HFFc6 (cell line): ENCODE measurements at places on chromosomes 7 and 10. TPM values are rescaled to one million over a fixed set of nuclear protein-coding genes. Genes with fewer than 3 reads are reported as not detected.

The PIK3AP1 gene
- total RNA-seq = not detected in 3 replicates

The MRLN gene
- total RNA-seq = not detected in 3 replicates

The DNAAF5 gene
- 25.8 to 30.9 TPM (median 30.3 TPM) in 3 replicates for total RNA-seq

The VAX1 gene
- not detected in 3 replicates for total RNA-seq

The FLNC gene
- total RNA-seq = 486 to 504 TPM (median 496 TPM) in 3 replicates

The LAMB4 gene
- 0.24 TPM in 1 of 3 replicates, not detected in the others for total RNA-seq

The TMEM213 gene
- total RNA-seq = not detected in 3 replicates

The SPDYE8 gene
- total RNA-seq = not detected in 2 replicates

The CYP26C1 gene
- 0.05 TPM in 1 of 3 replicates, not detected in the others for total RNA-seq

The MYO3A gene
- not detected in 3 replicates for total RNA-seq

The PDE6C gene
- total RNA-seq = not detected in 3 replicates

The FAM25G gene
- not detected in 3 replicates for total RNA-seq

The GRID1 gene
- not detected in 3 replicates for total RNA-seq

The PNLIPRP2 gene
- total RNA-seq = not detected in 3 replicates

The TMEM225B gene
- 0.42 to 1.4 TPM (median 0.82 TPM) in 3 replicates for total RNA-seq

The ANKRD1 gene
- 4.9 and 16.1 TPM in 2 replicates for total RNA-seq

The ADRB1 gene
- not detected in 3 replicates for total RNA-seq

The PRPS1L1 gene
- total RNA-seq = not detected in 3 replicates

The FAM24A gene
- not detected in 3 replicates for total RNA-seq

The MPP7 gene
- total RNA-seq = 0.87 to 2.2 TPM (median 1.8 TPM) in 3 replicates

The CPN1 gene
- total RNA-seq = not detected in 3 replicates

The SMNDC1 gene
- 29.7 to 33.9 TPM (median 31.0 TPM) in 3 replicates for total RNA-seq

The ABI1 gene
- 45.2 to 54.2 TPM (median 53.4 TPM) in 3 replicates for total RNA-seq

The LRRC18 gene
- total RNA-seq = not detected in 3 replicates

The PAPOLB gene
- not detected in 3 replicates for total RNA-seq

The IL2RA gene
- not detected in 3 replicates for total RNA-seq

The SLC26A5 gene
- total RNA-seq = not detected in 3 replicates

The HUS1 gene
- 28.3 to 39.2 TPM (median 38.8 TPM) in 3 replicates for total RNA-seq

The OPN1SW gene
- not detected in 3 replicates for total RNA-seq

The WDFY4 gene
- not detected in 3 replicates for total RNA-seq

The RPEL1 gene
- not detected in 3 replicates for total RNA-seq

The CUBN gene
- total RNA-seq = 0.56 to 1.7 TPM (median 1.6 TPM) in 3 replicates

The PDLIM1 gene
- total RNA-seq = 145 to 161 TPM (median 161 TPM) in 3 replicates

The ADCY1 gene
- total RNA-seq = not detected in 3 replicates

The RAMP3 gene
- total RNA-seq = not detected in 3 replicates

The BAIAP2L1 gene
- 14.1 to 17.5 TPM (median 14.6 TPM) in 3 replicates for total RNA-seq

The TMEM196 gene
- total RNA-seq = not detected in 3 replicates

The ZC3HAV1 gene
- total RNA-seq = 35.8 to 40.0 TPM (median 36.0 TPM) in 3 replicates

The MTPN gene
- total RNA-seq = 303 to 321 TPM (median 305 TPM) in 3 replicates

The CAMK2B gene
- not detected in 2 replicates for total RNA-seq

The CASP2 gene
- total RNA-seq = 17.7 to 24.7 TPM (median 24.3 TPM) in 3 replicates

The ATP6V0A4 gene
- 0.64 to 0.94 TPM (median 0.93 TPM) in 3 replicates for total RNA-seq

The CALML5 gene
- total RNA-seq = not detected in 3 replicates

The SFXN4 gene
- 12.4 to 18.5 TPM (median 15.3 TPM) in 3 replicates for total RNA-seq

The SERPINE1 gene
- 906 and 1,470 TPM in 2 replicates for total RNA-seq

The SP8 gene
- total RNA-seq = not detected in 3 replicates

The MBL2 gene
- not detected in 2 replicates for total RNA-seq

The PNLIP gene
- total RNA-seq = not detected in 3 replicates

The GIMAP8 gene
- total RNA-seq = not detected in 3 replicates

The LRRD1 gene
- total RNA-seq = not detected in 3 replicates
